ENCODE measurements at places on chromosomes 2 and 18.

DNA sequence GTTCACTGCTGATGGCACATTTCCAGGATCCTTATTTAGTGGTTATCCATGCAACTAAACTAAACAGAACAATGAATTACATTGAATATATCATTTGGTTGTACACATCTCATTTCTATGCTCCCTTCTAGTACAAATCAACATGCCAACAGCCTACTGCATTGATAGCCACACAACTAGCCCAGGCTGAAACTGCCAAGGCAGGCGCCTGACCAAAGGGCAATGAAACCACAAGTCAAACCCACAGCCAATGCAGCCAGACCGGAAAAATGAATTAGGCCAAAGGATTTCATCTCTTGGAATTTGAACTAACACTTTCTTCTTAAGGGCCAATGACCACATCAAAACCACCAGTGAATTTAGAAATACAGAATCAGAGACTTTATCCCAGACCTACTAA, 196.4 kb downstream of the NOL4 start:
- peak; percentile 59 for DNase-seq

- no peak for DNase-seq
Measured at GRCh38 chr2:121599963-121600651, 49.2 kb downstream of the CLASP1 start.

DNA sequence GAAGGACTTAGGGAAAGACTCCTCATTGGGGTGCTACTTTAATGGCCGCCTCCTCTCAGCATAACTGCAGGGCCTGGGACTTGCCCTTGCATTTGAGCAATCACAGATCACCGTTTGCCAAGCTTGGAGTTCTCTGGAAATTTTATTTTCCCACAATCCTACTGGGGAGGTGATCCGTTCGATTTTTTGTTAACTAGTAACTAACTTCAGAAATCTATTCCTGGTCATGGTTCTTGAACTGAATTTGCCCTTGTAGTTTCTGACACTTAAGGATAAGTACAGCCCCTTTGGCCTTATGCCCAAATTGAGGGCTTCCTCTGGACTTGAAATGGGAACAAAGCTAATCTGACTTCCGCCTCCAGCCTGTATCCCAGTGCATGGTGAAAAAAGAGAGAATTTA, 60.5 kb upstream of the ST3GAL5 start:
- no peak for DNase-seq

DNA sequence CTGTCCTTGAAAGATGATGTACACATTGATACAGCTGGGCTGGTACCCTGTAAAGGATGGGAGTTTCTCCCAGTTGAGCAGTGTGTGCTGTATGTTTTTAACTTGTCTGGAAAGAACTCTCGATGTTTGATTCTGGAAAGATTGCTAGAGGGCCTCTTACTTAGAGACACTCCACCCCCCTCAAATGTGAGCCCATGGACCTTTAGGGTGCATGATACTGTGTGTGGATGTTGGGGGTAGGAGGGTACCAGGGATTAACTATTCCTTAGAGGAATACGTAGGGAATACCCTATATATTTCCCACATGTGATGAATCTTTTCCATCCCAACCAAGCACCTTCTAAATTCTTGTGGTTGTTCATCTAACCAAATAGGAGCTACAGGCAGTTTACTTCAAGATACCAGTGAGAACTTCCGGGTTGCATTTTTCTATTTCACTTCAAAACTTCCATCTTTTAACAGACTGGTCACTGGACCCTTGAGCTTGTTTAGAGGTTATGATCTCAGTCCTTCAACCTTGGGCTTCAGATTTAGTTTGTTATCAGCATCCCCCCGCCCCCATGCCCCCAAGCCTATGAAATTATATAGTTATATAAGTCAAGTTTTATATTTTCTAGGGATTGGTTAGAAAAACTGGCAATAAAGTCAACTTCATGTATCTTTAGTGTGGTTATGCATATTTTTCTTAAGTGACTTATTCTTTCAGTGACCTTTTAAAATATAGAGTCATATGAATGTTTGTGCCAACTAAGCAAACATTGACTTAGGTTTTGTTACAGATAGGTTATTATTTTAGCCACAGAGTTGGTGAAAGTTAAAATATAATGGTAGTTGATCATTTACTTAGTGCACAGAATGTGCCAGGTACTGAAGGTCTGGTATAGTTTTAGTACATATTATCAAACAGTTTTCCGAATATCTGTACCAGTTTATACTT, 18.2 kb downstream of the AFTPH start:
- no peak for DNase-seq

- DNase-seq: no peak
Measured at GRCh38 chr2:30661173-30662107, 145.8 kb downstream of the CAPN13 start.

DNA sequence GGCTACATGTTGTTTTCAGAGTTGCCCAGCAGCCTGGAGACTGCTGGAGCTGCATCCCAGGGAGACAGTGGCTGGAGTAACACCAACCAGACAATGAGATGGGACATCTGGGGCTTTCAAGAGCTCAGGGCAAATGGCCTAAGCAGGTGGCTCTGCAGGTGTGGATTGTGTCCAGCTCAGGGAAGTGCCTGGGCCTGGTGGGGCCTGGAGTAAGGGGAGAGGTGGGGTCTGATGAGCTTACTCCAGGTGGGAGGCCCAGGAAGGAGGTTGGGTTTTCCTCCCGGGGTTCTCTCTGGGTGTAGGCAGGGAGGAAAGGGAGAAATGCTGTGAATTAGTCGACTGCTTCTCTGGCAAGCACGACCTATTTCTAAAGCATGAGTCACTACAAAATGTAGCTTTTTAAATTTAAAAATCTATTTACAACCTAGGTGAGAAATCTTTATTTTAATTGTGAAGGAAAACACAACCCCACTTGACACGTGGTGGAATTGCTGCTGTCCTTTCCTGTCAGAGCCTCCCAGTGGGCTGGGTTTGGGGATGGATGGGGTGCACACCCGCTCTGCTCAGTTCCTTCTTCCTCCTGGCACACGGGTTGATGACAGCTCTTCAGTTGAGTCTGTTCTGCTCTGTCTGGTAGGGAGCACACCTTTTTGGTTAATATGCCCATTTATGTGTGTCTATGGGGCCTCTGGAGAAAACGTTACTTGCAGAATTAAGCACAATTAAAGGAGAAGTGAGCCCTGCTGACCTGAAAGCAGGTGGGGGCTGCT, 81.6 kb downstream of the SH3RF3 start:
- DNase-seq: no peak

GRCh38 chr2:69200107-69200520, 186.9 kb downstream of the GFPT1 start:
- DNase-seq: no peak

- no peak for DNase-seq
Measured at GRCh38 chr2:179636995-179637394, 224.4 kb downstream of the ZNF385B start.

- DNase-seq: no peak
Measured at GRCh38 chr18:31230495-31230894, 67.8 kb upstream of the DSC1 start.

GRCh38 chr2:170202437-170202836, 24.5 kb downstream of the MYO3B start:
- no peak for DNase-seq

GRCh38 chr2:205684871-205685313, 2.6 kb downstream of the NRP2 start:
- no peak for DNase-seq

DNA sequence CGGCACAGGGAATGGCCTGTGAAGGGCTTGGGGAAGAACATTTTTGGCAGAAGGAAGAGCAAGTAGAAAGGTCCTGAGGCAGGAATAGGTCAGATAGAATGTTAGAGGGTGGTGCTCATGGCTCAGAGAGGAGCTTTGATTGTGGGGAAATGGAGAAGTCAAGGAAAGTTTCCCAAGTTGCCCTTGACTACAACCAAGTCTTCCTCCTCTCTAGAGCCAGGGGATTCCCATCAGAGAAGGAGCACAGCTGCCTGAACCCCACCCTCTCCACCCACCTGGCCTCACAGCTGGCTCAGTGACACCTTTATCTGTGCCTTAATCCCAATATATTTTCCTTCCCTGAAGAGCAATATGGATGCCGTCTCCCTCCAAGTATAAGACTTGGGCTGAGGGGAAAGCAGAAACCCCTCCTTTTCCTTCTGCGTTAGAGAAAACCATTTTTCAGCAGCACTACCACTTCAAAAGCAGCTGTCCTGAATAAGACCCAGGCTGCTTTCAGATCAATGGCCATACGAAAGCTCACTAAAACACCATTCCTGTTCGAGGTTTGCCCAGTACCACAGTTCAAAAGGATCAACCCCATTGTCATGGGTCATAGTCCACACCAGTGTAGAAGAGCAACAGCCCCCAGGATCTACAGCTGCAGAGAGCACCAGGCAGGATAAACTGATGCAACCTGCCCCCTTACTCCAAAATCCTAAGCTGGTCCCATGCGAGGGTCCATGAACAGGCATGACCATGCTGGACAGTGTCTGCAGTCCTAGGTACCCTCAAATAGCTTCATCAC, 199.6 kb downstream of the AFF3 start:
- DNase-seq: no peak

DNA sequence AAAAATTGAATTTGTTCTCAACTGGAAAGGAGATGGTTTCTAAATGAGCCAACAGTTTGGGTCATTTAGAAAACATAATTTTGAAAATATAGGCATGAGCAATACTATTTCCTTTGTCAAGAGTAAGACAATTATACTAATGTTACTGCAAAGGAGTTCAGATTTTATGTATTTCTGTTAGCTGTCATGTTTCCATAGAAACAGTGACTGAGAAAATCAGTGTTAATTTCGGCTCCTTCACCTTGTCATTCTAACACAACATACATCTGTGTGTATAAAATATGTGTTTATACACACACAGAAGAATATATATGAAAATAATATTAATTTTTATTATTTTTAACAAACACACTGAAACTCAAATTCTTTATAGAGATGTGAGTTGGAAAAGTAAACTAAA, 178.0 kb upstream of the SPHKAP start:
- DNase-seq: no peak

- DNase-seq: no peak
Measured at GRCh38 chr2:134287323-134287722, 33.5 kb downstream of the MGAT5 start.

- no peak for DNase-seq
Measured at GRCh38 chr2:217703102-217703501, 299.7 kb downstream of the TNS1 start.

Measured in COR-L47 (cell line).